ENCODE measurements at places on chromosomes 4 and X. TPM values are rescaled to one million over a fixed set of nuclear protein-coding genes. Genes with fewer than 3 reads are reported as not detected.
A peak's percentile ranks its signal among the peaks of the same experiment; 100 is the strongest.

Gene POLA1
- 15.6 TPM for total RNA-seq

Gene INTS6L
- 10.3 TPM for total RNA-seq

Gene MAGEB2
- total RNA-seq = not detected

Gene USP26
- total RNA-seq = not detected

Gene OTC
- 1.4 TPM for total RNA-seq

GRCh38 chr4:15585331-15585730 is 69.8 kb downstream of the FBXL5 start:
- no peak for DNase-seq
- H3K36me3 ChIP-seq = peaks cover 2% of the 10 kb centered on the region
- no peaks in the 10 kb centered on the region for H3K27me3 ChIP-seq
- no peak overlapping the region for H3K4me3 ChIP-seq

DNA sequence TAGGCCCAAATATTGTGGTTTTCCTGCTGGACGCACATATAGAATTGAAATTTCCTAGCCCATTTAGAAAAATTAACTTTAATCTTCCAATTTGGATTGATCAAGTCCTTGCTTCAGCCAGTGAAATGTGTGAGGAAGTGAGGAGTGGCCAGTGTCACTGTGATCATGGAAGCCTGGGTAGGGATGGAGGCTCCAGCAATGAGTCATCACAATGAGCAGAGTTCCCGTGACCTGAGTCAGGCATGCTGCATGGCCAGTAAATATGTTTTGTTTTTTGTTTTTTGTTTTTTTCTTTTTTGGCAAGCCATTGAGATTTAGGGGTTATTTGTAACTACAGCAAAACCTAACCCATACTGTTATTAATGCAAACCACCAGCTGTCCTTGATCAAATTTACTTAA is 52.1 kb downstream of the IDS start:
- DNase-seq = no peak
- no peaks in the 10 kb centered on the region for H3K27me3 ChIP-seq
- no peaks in the 10 kb centered on the region for H3K4me1 ChIP-seq
- H3K36me3 ChIP-seq = no peaks in the 10 kb centered on the region
- H3K27ac ChIP-seq = no peak overlapping the region

- peak; percentile 13 for DNase-seq
- H3K4me3 ChIP-seq = no peak overlapping the region
- no peak overlapping the region for H3K27ac ChIP-seq
These were observed 14.2 kb downstream of the ZNF185 start for GRCh38 chrX:152912106-152912505.

- no peaks in the 10 kb centered on the region for H3K27me3 ChIP-seq
- no peak overlapping the region for H3K4me3 ChIP-seq
- DNase-seq = peak; percentile 53
- H3K27ac ChIP-seq = peak overlapping the region; percentile 43
These were observed 474.3 kb upstream of the FTHL17 start for GRCh38 chrX:31546126-31546525.

DNA sequence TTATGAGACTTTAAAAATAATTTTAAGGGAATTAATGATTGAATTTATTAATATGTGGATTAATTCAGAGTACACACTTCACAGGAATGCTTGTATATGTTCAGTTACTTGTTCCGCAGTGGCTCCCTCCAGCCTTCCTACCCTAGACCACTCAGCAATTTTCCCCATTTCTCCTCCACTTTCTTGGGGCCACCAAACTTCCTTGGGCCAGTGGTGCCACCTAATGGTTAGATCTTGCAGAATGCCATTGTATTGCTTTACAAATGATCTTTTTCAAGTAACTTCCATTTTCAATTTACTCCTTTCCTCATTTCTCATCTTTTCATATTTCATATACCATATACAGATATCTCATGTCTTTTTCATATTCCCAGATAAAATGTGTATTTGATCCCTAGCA is 3.6 kb upstream of the RNF175 start:
- no peaks in the 10 kb centered on the region for H3K36me3 ChIP-seq
- no peaks in the 10 kb centered on the region for H3K4me1 ChIP-seq
- H3K27ac ChIP-seq = no peak overlapping the region
- H3K27me3 ChIP-seq = no peaks in the 10 kb centered on the region
- H3K4me3 ChIP-seq = no peak overlapping the region

DNA sequence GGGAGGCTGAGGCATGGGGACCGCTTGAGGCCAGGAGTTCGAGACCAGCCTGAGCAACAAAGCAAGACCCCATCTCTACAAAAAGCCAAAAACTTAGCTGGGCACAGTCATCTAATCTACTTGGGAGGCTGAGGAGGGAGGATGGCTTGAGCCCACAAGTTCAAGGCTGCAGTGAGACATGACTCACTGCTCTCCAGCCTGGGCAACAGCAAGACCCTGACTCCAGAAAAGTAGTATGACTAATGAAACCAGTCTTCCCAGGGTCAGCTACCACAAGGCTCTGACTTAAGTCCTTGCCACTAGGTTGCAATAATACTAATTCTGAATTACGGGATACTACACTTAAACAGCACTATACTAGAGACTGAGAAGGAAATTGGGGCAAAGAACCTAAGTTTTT is 33.1 kb downstream of the ERVMER34-1 start:
- no peak for DNase-seq
- no peak overlapping the region for H3K27ac ChIP-seq
- H3K36me3 ChIP-seq = peaks cover 2% of the 10 kb centered on the region
- no peaks in the 10 kb centered on the region for H3K27me3 ChIP-seq

GRCh38 chr4:69994782-69995181 is 984 bp upstream of the STATH start:
- H3K4me3 ChIP-seq = no peak overlapping the region
- no peaks in the 10 kb centered on the region for H3K36me3 ChIP-seq
- DNase-seq = no peak
- no peak overlapping the region for H3K27ac ChIP-seq

DNA sequence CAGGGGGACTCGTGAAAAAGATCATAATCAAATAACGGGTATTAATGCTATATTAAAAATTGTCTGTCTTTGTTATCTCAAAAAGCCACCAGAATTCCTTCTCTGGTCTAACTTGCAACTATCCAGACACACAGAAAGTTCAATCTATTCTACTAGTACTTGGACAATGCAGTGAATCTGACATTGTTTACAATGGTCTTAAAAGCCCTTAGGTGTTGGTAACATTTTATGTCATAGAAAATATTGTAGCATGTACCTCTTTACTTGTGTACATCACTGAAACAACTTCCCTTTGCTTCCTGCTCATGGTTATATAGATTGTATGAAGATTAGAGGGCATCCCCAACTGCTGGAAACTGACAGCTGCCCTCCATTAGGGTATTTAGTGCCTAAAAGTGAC is 71.1 kb upstream of the PPP3CA start:
- H3K27me3 ChIP-seq = no peaks in the 10 kb centered on the region
- no peak overlapping the region for H3K4me3 ChIP-seq
- no peaks in the 10 kb centered on the region for H3K36me3 ChIP-seq
- no peak for DNase-seq

GRCh38 chr4:15884666-15885065 is 53.9 kb downstream of the FGFBP1 start:
- H3K4me3 ChIP-seq = no peak overlapping the region
- H3K27me3 ChIP-seq = no peaks in the 10 kb centered on the region
- no peak for DNase-seq

GRCh38 chr4:60759518-60760245 is 440.4 kb upstream of the ADGRL3 start:
- H3K27ac ChIP-seq = no peak overlapping the region
- no peaks in the 10 kb centered on the region for H3K4me1 ChIP-seq
- H3K36me3 ChIP-seq = no peaks in the 10 kb centered on the region
- no peak overlapping the region for H3K4me3 ChIP-seq

DNA sequence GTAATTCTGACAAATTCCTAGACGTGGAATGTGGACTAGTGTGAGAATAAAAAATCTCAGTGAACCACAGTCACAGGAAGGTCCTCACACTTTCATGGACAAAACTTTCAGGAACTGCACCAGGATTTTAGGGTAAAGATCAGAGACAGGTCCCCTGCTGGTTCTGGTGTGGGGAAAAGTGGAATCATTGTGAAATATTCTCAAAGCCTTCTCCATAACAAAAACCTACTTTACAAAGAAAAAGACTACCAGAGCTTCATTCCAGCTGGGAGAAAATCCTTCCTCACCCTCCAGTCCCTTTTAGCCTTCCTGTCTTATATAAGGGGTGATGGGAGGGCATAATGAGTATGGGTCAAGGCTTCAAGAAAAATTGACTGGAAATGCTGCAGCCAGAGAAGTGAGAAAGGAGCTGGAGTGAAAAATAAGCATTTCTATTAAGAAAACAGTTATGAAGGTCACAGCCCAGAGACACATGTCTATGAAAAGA is 325.8 kb downstream of the ARAP2 start:
- no peak for DNase-seq
- no peak overlapping the region for H3K4me3 ChIP-seq
- H3K36me3 ChIP-seq = no peaks in the 10 kb centered on the region

DNA sequence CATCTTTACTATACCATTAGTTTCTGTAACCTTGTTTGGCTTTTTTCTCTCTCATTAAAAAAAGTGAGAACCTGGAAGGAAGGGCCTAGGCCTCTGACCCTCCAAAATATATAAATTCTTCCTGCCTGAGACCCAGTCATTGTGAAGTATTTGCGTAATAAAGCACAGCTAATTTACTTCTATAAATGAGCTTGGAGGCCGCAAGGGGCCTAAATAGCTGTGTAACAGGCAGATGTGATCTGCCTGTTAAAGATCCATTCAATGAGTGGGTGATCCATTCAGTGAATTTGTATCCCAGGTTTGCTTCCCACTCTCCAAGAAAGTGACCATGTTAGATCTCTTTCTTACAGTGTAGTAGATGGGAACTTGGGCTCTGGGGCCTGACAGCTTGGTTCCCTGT is 595 bp upstream of the PYURF start:
- H3K4me3 ChIP-seq = peak overlapping the region; percentile 74
- H3K27me3 ChIP-seq = no peaks in the 10 kb centered on the region
- no peaks in the 10 kb centered on the region for H3K4me1 ChIP-seq
- peak overlapping the region; percentile 87 for H3K27ac ChIP-seq
- no peak for DNase-seq
- no peaks in the 10 kb centered on the region for H3K36me3 ChIP-seq

DNA sequence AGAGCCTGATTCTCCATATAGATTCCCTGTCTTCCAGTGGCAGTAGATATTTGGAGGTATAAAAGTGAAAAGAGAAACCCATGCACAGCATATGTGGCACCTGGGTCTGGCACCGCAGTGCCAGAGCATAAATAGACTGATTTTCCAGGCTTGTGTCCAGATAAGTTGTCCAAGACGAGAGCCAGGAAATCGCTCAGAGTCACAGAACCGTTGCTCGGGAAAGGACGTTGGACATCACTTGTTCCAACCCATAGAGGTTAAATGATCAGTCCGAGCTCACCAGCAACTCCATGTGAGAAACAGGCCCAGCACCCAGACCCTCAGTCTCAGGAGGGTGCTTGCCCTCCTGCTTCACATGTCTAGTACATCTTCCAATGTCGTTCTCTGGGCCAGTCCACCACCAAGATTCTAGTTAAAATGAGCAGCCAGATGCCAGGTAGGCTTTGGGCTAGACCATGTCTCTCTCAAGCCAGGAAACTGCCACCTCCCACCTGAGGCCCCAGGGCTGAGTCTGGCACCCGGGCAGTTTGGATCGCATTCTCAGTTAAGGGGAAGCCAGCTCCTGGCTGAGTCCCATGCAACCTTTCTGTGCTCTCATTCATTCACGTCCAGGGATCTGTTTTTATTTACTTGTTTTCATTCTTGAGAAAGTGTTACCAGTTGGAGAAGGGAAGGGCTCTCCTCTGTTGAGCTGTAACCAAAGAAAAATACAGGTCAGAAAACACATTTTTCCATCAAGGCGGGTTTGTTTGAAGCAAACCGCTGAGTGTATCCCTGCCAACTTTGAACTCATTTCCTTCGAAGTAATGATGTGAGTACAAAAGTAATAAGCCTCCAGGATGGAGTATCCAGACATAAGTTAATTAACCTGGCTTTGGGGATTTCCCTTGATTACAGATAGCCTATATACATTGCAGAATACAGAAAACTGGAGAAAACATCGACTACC is 91.7 kb downstream of the PHOX2B start:
- H3K4me3 ChIP-seq = no peak overlapping the region
- no peak for DNase-seq
- no peaks in the 10 kb centered on the region for H3K4me1 ChIP-seq

DNA sequence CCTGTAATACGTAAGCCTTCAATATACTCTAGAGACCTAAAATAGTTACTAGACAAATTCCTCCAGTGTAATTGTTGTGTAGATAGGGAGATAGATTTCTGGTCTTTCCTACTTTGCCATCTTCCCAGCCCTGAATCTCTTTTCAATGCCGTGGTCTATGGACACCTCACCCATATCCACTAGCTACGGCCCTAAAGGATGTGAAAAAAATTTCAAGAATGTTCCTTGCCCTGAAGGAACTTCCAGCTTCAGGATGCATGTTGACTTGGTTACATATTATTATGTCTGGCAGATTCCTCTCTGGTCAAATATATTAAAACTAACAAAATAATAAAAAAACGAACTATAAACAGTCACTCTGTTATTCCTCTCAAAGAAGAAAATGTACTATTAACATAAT is 52.4 kb upstream of the TSPAN5 start:
- DNase-seq = no peak
- H3K27me3 ChIP-seq = no peaks in the 10 kb centered on the region
- no peak overlapping the region for H3K4me3 ChIP-seq
- H3K4me1 ChIP-seq = no peaks in the 10 kb centered on the region
- no peaks in the 10 kb centered on the region for H3K36me3 ChIP-seq

GRCh38 chr4:81960961-81961360 is 412.8 kb downstream of the HNRNPD start:
- no peak overlapping the region for H3K4me3 ChIP-seq
- H3K27me3 ChIP-seq = no peaks in the 10 kb centered on the region
- no peaks in the 10 kb centered on the region for H3K4me1 ChIP-seq
- no peak for DNase-seq
- no peak overlapping the region for H3K27ac ChIP-seq
- no peaks in the 10 kb centered on the region for H3K36me3 ChIP-seq

GRCh38 chrX:13906093-13906492 is 89.2 kb upstream of the GPM6B start:
- no peaks in the 10 kb centered on the region for H3K36me3 ChIP-seq
- DNase-seq = no peak
- no peak overlapping the region for H3K27ac ChIP-seq
- H3K4me1 ChIP-seq = no peaks in the 10 kb centered on the region

DNA sequence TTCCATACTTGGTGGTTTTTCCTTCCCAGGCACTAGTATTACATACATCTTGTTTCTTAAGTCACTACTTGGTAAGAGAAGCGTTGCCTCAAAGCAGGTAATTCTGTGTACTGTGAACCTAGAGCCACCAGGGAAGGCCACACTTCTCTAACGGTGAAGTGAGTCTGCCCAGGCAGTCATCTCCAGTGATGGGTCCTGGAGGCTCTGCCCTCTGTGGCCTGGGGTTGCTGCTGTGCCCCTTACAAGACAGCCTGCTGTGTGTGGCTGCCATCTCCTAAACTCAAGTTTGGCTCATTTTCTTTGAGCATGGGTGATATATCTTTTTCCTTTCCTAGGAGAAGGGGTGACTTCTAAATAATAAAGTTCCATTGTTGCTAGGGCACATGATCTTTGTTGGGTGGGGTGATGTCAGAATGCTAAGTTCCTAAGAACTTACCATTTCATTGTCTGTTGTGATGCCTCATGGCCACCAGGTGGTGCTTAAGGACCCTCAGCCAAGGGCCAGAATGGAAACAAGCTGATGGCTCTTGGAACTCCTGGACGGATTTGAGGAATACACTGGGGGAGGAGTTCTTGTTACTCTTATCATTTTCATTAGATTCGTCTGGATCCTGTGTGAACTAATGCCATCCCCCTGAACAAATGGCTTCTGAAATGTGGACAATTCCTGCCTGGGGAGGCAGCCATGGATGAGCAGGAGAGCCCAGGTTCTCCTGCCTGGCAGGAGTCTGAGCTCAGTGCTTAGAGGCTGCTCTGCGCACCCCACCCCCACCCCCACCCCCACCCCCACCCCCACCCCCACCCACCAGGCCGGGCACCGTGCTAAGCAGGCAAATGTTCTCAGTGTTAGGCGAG is 41.1 kb upstream of the WDR1 start:
- no peak overlapping the region for H3K27ac ChIP-seq
- H3K4me1 ChIP-seq = no peaks in the 10 kb centered on the region
- H3K4me3 ChIP-seq = no peak overlapping the region
- no peak for DNase-seq
- no peaks in the 10 kb centered on the region for H3K27me3 ChIP-seq

Data from aorta (tissue), 5 donors.